ENCODE measurements at places on chromosomes 6 and 20.

GRCh38 chr6:150967910-150968309 lies 102.4 kb downstream of the MTHFD1L start:
- DNase-seq: no peak

DNA sequence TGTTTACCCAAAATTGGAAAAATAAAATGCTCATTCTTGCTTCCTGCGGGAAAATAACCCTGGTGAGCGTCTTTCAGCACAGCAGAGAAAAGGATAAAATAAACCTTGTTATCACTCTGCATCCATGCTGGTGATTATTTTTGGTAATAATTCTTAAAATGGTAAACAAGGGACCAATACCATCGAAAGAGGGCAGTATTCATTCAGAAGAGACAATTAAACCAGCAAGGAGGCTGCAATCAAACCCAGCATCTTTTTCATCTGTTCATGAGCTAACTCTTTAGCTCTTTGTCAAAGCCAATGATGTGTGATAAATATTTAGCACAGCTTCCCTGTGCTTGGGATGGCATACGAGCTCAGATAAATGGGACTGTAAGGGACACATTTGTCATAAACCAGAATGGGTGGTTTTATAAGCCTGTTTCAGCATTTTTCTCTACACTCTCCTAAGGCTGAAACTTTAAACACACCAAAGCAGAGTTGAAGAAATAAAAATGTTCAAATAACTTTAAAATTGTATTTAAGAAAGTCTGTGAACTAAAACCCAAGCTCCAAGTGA lies 34.4 kb downstream of the CDH26 start:
- DNase-seq: no peak

- no peak for DNase-seq
Observed at GRCh38 chr6:160328447-160328846, 19.7 kb upstream of the SLC22A3 start.

- DNase-seq: no peak
Observed at GRCh38 chr6:29992807-29993206, 50.5 kb downstream of the HLA-A start.

GRCh38 chr6:36533321-36533720 lies 14.0 kb downstream of the STK38 start:
- no peak for DNase-seq

GRCh38 chr6:89045576-89045975 lies 35.0 kb upstream of the PNRC1 start:
- no peak for DNase-seq

DNA sequence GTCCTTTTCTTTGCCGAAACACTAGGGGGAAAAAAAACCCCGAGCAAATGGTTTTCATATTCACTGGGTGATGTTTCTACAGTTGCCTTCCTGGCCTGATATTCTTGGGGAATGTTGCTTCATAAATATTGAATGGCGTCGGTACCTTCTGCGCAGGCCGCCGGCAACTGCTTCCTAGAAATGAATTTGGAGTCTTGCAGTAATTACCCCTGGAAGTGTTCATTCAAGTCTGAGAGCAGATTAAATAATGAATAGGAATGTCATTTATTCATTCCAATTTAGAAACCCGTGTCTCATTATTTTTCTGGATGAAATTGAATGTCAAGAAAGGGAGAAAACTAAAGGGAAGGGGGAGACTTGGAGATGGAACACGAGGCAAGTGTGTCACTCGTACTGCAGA lies 179.4 kb upstream of the KCNG1 start:
- DNase-seq: no peak

- no peak for DNase-seq
Observed at GRCh38 chr6:166692723-166693302, 65.8 kb upstream of the RPS6KA2 start.

Data from left hindlimb (tissue), 1 donor.